ENCODE measurements at places on chromosomes 6 and 20. TPM values are rescaled to one million over a fixed set of nuclear protein-coding genes. Genes with fewer than 3 reads are reported as not detected.

The ABHD12 gene
- 79.1 TPM for total RNA-seq

The ADIG gene
- total RNA-seq: not detected

The ZSCAN9 gene
- 11.6 TPM for total RNA-seq

The SRMS gene
- not detected for total RNA-seq

The OXT gene
- not detected for total RNA-seq

The OR2W1 gene
- total RNA-seq: not detected

The RSPO3 gene
- total RNA-seq: 15.4 TPM

The ANKEF1 gene
- 3.5 TPM for total RNA-seq

The VSTM2L gene
- 1.5 TPM for total RNA-seq

The GNAS gene
- total RNA-seq: 421 TPM

The FERMT1 gene
- 3.3 TPM for total RNA-seq

The CGAS gene
- total RNA-seq: 5.0 TPM

The PERP gene
- 12.8 TPM for total RNA-seq

The NRSN1 gene
- total RNA-seq: not detected

All from fibroblast of lung (primary cell).